ENCODE measurements at places on chromosomes 5 and 9.

DNA sequence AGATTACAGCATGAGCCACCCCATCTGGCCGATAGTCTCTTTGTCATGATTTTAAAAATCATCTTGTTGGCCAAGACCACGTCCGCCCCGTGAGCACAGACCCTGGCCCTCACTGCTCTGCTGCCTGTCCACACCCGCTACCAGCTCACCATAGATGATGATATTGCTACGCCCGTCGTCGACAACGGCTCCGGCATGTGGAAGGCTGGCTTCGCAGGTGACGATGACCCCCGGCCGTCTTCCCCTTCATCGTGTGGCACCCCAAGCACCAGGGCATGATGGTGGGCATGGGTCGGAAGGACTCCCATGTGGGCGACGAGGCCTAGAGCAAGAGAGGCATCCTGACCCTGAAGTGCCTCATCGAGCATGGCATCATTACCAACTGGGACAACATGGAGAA, 76.5 kb downstream of the KDM4C start:
- DNase-seq = no peak

DNA sequence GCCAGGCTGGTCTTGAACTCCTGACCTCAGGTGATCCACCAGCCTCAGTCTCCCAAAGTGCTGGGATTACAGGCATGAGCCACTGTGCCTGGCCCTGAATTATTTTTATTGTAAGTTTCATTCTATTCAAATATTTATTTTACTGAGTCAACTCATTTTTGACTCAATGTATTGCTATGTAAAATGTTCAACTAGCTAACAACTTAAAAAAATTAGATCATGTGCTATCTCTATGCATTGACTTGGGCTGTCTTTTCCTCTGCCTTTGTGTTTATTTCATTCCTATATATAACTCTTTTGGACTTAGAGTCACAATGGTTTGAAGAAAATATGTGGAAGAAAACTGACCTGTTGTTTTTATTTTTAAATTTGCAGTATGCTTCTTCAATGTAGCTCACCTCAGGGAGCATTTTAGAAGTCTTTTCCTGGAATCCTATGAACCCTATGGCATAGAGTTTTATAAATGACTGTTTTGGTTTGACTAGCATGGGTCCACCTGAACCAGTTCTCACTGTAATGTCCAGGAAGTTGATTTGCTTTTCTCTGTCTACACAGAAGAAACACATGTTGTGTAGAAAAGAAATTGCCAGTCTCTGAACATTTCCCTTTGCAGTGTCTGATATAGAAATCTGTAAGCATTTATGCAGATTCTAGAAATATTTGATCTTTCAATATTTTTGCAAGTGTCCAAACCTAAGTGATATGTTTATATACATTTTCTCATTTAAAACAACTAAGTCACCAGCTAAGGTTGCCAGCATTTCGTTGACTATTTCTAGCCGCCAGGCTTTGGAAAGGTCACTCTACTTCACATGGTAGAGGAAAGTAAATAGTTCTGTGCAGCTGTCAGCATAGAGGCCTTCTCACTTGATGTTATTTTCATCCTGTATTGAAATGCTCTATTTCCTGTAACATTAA, 138.8 kb downstream of the PCSK1 start:
- DNase-seq = no peak

- DNase-seq = no peak
Measured at GRCh38 chr9:37383876-37384746, 38.4 kb upstream of the GRHPR start.

DNA sequence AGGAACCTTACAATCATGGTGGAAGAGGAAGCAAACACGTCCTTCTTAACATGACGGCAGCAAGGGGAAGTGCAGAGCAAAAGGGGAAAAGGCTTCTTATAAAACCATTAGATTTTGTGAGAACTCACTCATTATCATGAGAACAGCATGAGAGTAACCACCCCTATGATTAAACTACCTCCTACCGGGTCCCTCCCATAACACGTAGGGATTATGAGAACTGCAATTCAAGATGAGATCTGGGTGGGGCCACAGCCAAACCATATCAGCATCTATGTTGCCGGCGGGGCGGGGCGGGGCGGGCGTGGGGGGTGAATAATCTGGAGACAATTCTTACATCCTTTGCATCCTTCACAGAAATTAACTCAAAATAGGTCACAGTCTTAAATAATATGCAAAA, 58.8 kb upstream of the GFPT2 start:
- no peak for DNase-seq

DNA sequence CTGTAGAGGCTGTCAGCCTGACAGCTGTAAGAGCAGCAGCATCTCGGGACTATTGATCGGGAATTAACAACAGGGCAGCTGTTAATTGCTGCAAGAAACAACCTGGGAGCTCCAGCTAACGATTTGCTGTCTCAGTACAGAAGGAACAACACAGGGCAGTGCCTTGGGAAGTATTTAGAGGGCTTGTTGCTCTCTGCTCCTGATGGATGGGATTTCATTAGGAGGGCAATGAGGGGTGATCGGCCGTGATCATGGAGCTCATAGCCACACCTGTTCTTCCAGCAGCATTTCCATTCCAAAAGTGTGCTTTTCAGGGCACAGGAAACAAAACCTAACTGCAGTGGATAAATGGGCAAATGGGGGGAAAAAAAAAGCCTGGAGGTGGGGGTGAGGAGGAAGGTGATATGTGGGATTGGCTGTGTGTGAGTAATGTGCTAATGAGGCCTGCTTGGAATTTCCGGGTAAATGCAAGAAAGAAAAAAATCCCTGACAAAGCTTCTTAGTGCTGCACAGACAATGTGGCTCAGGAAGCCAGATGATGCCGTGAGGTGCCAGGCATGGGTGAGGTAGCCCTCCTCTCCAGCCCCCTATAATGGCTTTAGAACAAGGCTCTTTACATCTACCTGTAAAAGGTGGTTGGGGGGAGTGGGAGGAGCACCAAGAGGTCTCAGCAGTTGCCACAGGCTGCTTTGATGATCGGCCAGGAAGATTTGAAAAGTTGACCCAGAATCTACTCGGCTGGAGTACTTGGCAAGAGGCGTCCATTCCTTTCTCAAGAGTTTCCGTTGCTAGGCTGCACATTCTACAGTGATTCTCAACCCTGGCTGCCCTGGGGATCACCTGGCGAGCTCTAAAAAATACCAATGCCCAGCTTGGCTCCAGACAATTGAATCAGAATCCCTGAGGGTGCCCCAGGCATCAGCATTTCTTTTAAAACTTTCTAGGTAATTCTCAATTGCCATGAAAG, 139.5 kb upstream of the KLF9 start:
- DNase-seq = no peak

DNA sequence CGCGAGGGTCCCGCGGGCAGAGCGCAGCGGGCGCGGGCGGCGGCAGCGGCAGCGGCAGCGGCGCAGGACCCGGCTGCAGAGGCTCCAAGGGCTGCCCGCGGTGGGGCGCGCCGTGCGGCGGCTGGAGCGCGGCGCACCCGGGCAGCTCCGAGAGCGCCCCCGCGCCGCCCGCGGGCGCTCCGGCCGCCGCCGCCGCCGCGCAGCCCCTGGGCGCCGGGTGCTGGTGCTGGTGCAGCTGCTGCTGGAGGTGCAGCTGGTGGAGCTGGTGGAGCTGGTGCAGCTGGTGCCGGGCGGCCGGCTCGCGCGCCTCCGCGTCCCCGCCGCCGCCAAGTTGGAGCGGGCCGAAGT, 644 bp downstream of the IER5L start:
- DNase-seq = no peak

DNA sequence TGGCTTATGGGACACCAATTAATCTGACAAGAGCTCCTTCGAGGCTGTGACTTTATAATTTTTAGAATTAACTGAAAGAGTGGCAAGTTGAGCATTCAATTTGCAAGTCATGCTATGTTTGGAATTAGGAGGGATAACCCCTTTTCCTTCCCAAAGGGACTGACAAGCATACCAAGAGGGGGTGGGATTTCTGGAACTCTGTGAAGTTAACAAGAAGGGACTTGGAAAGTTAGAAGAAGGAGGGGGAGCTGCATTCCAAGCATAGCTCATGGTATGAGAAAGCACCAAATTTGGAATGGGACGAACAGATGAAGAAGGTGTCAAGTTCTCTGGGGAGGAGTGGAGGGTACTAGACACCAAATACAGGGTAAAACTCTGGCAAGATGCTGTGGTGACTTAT, 8.9 kb upstream of the PALM2AKAP2 start:
- DNase-seq = no peak

DNA sequence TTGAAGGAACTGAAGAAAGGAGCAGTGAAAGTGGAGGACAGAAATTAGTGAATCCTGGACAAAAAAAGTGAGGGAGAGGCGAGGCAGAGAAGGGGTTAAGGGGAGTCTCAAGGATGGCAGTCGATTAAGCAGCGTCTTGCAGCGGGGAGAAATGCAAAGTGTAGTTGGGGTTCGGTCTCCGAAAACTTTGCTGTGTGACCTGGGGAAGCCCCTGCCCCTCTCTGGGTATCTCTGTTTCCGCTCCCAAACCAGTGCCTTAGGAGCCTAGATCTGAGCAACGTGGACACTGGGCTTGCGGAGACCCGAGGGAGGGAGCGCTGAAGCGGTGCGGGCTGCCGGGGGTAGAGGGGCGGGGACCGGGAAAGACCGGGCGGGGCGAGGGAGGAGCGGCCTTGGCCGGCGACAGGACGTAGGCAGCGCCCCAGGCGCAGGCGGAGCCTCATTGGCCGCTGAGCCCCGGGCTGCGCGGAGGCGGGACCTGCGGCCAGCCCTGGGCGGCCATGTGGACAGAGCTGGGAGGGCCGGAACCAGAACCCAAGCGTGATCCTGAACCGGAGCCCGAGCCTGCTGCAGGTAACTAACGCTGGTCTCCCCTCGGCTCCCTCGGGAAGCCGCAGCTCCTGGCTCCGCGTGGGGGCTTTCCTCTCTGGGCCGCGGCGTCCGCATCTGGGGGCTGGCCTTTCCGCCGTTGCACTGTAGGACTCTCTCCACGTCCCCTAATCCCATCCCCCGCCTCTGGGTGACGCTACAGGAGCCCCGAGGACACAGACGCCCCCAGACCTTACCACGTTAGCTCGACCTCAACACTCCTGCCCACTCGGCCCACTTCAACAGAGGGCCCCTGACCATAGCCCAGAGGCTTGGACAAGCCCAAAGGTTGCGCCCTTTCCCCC, at the start of gene ALDH1B1:
ALDH1B1 (plus strand) TSS at position 468 of the 893 bp plus-strand sequence. CDS start 3,047 bp downstream, outside the sequence.
- DNase-seq = peak; percentile 85

GRCh38 chr9:6152788-6153187, 62.8 kb upstream of the IL33 start:
- no peak for DNase-seq

DNA sequence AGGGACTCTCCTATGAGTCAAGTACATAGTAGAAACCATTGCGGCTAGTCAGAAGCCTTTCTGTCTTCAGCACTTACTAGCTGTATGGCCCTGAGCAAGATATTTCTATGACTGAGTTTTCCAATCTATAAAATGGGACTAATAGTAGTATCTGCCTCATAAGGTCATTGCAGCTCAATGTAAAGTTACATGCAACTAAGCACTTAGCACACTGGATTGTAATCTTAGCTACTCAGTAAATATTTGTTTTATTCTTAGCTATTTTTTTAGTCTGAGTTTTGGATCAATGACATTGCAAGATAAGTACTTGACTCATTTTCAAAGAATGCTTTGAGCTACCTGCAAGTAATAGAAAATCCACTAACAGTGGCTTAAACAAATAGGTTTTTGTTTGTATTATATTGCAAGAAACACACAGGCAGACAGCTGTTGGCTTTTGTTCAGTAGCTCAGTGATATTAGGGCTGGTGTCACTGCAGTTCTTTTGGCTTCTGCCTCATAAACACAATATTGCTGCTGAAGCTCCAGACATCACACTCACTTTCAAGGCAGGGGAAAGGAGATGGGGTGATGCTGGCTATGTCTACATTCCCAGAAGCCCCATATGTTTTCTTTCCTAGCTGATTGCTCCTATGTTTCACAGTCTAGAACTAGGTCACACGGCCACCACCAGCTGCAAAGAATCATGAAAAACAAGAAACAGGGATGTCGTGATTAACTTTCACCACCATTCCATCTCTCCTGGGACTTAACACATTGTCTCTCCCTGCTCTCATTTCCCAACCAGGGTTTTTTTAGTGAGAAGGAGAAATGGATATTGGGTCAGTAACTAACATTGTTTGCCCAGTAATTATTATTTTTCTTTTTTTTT, 26.9 kb upstream of the FAT2 start:
- DNase-seq = no peak

DNA sequence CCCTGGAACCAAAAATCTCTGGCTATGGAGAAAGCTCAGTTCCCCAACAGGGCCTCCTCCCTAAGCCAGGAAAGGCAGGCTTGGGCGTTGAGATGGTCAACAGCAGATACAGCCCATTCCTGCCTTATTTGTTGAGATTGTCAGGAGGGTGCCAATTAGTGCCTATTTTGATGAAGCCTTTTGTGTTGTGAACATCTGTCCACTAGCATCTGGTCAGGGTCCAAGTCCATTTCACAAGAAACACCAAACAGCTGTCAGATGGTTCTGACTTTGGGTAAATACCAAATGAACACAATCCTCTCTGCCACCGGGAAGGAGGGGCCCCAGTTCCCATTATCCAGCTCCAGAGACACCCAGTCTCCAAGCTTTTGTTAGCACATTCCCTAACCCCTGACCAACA, 19.9 kb downstream of the SEMA6A start:
- no peak for DNase-seq

- peak; percentile 86 for DNase-seq
Measured at GRCh38 chr5:156402387-156402921, 75.5 kb downstream of the SGCD start.

DNA sequence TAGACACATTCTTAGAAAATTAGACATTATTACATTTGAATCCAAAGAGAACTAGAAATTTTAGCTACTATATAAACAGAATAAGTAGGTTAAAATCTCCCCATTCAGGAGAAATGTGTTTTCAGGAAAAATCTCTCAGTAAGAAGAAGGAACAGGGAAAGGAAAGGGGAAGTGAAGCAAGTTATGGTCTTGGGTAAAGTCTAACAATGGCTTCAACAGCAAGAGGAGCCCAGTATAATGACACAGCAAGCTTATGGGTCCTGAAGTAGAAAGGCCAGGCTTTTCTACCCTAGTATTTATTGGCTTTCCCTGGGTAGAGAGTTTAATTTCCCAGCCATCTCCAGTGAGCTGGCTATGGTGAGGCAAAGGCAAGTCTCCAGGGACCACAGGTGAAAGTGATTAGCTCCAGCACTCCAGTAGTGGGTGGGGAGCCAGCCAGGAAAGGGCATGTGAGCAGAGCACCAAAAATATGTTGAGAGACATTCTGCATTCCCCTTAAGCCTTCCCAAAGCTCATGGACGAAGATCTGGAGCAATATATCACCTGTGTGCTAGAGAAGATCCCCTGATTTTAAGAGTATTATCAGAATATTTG, 981.7 kb downstream of the NR2F1-AS1 start:
- no peak for DNase-seq

DNA sequence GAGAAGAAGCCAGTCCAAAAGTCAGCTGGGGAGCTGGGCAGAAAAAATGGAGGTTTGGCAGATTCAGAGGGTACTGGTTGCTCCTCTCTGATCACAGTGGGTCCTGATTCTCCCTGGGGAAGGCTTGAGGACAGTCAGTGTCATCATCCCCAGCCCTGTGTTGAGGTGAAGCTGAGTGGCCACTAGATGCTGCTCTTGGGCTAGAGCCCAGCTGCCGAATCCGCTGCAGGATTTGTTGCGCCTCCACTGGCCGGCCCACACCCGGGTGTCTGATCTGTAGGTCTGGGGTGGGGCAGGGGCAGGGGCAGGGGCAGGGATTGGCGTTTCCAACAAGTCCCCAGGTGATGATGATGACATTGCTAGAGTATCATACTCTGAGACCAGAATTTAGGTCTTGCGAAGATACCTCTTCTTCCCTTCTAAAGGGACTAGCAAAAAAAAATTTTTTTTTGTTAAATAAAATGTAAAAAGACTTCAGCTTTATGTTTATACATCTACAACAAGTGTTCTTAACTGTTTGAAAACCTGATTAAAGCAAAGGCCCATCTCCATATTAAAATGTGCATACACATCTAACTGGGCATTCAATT, 106.8 kb downstream of the PDE6A start:
- DNase-seq = peak; percentile 11

- no peak for DNase-seq
Measured at GRCh38 chr9:4324513-4324912, 24.6 kb upstream of the GLIS3 start.
